ENCODE measurements at places on chromosomes 2 and 18.

GRCh38 chr18:49844903-49845302 lies 31.6 kb upstream of the ACAA2 start:
- H3K36me3 ChIP-seq = no peaks in the 10 kb centered on the region
- no peaks in the 10 kb centered on the region for H3K4me1 ChIP-seq
- no peaks in the 10 kb centered on the region for H3K27me3 ChIP-seq
- no peak for DNase-seq
- H3K27ac ChIP-seq = no peak overlapping the region

GRCh38 chr18:42925036-42925435 lies 190.4 kb downstream of the RIT2 start:
- H3K27me3 ChIP-seq = no peaks in the 10 kb centered on the region
- no peaks in the 10 kb centered on the region for H3K36me3 ChIP-seq
- H3K4me1 ChIP-seq = no peaks in the 10 kb centered on the region
- no peak overlapping the region for H3K27ac ChIP-seq
- no peak for DNase-seq

DNA sequence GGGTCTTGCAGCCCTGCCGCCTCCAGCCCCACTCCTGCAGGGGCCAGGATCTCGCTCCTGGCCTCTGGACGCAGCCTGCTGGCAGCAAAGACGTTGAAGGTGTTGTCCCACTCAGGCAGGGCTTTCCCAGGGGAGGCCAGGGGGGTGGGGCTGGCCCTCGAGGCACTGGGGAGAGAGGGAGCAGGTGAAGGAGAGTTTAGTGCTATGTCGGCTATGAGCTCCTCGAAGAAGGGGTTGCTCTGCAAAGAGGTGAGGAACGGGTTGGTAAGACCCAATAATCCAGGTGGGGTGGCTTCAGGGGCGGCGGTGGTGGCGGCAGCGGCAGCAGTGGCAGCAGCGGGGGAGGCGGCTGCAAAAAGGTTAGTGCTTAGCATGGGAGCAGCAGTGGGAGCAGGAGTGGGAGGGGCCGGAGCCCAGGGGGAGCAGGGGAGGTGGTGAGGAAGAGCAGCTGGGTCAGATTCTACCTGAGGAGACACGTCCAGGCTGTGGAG lies 9.7 kb upstream of the SFXN5 start:
- no peak overlapping the region for H3K4me3 ChIP-seq
- peaks cover 39% of the 10 kb centered on the region for H3K36me3 ChIP-seq
- peaks cover 3% of the 10 kb centered on the region for H3K4me1 ChIP-seq

- peaks cover 18% of the 10 kb centered on the region for H3K36me3 ChIP-seq
- H3K27me3 ChIP-seq = no peaks in the 10 kb centered on the region
- no peak overlapping the region for H3K27ac ChIP-seq
- no peak for DNase-seq
Measured at GRCh38 chr2:85011747-85012146, 40.8 kb downstream of the KCMF1 start.

DNA sequence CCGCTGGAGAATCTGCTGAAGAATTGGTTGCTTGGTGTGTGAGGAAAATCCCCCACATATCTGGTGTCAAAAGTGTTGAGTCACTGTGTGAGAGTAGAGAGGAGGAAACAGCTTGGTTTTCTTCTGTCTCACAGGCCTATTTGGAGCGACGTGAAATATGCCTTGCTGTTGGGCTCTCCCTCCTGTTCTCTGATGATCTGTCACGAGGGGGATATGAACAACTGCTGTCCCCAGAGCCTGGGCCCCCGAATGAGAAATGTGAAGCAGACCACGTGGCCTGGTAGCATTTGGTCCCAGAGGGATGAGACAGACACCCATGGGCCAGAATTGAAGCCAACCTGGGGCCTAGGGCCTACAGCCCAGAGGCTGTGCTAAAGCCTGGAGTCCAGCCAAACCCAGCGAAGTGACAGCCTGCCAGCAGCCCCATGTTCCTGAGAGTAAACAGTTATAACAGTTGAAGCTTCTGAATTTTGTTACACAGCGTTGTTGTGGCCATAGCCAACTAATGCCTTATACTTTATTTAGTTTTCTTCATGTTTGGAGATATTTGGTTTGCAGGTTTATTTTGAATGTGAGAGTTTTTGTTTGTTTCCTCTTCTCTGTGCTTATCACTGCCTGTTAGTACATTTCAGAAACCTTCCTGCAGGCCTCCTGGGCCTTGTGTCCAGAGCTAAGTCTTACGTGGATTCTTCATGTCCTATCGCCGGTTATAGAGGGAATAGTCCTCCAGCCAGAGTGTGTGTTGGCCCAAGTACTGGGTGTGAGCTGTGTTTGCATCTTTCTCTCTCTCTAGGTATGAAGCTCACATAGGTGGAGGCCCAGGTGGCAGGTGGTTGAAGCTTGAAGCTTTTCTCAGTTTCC lies 18.7 kb upstream of the COLEC12 start:
- DNase-seq = no peak
- no peak overlapping the region for H3K4me3 ChIP-seq
- no peaks in the 10 kb centered on the region for H3K27me3 ChIP-seq
- no peaks in the 10 kb centered on the region for H3K4me1 ChIP-seq
- no peaks in the 10 kb centered on the region for H3K36me3 ChIP-seq
- no peak overlapping the region for H3K27ac ChIP-seq

DNA sequence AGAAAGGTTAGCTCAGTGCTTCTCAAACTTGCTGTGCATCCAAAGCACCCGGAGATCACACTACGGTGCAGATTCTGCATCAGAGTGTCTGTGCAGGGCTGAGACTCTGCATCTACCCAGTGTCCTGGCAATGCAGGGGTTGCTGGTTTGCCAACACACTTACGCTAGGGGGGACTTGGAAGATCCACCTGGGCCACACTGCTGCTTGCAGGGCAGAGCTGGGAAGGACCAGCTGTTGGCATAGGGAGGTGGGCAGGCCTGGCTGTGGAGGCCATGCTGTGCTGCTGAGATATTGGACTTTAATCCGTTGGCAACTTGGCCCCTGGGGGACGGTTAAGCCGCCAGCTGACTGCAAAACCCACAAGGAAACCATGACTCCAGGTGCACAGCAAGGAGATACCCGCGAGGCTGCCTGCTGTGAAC lies 397.6 kb upstream of the HS6ST1 start:
- H3K27me3 ChIP-seq = no peaks in the 10 kb centered on the region
- no peaks in the 10 kb centered on the region for H3K4me1 ChIP-seq
- no peaks in the 10 kb centered on the region for H3K36me3 ChIP-seq
- H3K4me3 ChIP-seq = no peak overlapping the region

DNA sequence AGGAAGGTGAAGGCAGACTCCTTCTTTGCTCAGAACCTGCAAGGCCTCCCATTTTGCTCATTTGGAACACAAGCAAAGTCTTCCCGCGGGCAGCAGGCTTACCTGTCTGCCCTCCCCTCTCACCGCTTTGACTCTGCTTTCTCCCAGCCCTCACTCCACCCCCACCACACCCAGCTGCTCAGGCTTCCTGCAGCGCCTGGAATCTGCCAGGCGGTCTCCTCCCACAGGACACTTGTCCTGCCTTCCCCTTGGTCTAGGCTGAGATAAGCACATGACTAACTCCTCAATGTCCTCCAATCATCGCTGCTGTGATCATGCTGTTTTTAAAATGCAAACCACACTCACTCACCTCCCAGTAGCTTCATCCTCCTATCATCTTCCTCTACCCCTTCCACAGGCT lies 430.0 kb downstream of the ZNF516 start:
- H3K27ac ChIP-seq = no peak overlapping the region
- H3K4me1 ChIP-seq = no peaks in the 10 kb centered on the region
- no peak for DNase-seq
- no peaks in the 10 kb centered on the region for H3K36me3 ChIP-seq
- no peak overlapping the region for H3K4me3 ChIP-seq
- no peaks in the 10 kb centered on the region for H3K27me3 ChIP-seq

- DNase-seq = no peak
- H3K4me3 ChIP-seq = no peak overlapping the region
- no peaks in the 10 kb centered on the region for H3K36me3 ChIP-seq
- H3K27ac ChIP-seq = no peak overlapping the region
- H3K27me3 ChIP-seq = no peaks in the 10 kb centered on the region
Measured at GRCh38 chr2:41621563-41621962, 426.3 kb upstream of the PKDCC start.

DNA sequence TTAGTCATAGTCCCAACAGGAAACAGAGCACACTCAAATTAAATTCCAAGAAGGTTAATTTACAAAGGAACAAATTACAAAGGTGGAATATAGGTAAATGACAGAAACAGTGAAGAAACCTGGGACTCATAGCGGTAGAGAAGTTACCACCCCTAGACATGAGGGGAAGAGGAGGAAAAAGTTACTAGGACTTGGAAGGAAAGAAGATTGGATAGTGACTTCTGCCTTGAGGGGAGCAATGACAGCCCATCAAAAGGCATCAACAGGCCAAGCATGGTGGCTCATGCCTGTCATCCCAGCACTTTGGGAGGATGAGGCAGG lies 2.4 kb upstream of the PDE11A start:
- no peaks in the 10 kb centered on the region for H3K4me1 ChIP-seq
- peaks cover 8% of the 10 kb centered on the region for H3K27me3 ChIP-seq
- no peak for DNase-seq
- no peak overlapping the region for H3K4me3 ChIP-seq

DNA sequence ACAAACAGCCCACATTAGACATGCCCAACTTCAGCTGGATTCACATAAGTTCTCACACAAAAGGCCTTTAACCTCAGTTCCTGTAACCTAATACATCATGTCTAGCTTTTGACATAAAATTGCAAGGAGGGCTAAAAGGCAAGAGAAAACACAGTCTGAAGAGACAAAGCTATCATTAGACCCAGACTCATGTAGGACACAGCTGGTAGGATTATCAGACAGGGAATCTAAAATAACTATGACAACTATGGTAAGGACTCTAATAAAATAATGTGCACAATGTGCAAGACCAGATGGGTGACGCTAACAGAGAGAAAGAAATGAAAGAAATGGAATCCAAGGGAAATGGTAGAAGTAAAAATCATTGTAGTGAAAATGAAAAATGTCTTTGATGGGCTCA lies 643.2 kb upstream of the RAB6C start:
- no peaks in the 10 kb centered on the region for H3K4me1 ChIP-seq
- H3K36me3 ChIP-seq = no peaks in the 10 kb centered on the region
- H3K4me3 ChIP-seq = no peak overlapping the region
- H3K27ac ChIP-seq = no peak overlapping the region

DNA sequence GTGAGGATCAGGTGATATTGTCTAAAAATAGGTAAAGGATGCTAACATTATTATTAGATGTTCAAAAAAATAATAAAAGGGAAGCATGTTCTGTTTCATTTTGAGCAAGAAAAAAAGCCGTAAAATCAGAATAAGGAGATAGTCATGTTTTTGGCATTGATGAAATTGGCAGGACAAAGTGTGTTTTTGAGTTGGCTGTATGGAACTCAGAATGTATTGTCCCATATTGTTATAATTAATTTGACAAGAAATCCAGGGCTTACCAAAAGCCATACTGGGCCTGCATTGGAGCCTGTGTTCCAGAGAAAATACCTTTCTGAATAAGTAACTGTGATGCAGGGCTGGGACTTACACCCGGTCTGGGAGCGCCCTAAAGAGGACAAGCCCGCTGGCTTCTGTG lies 232.0 kb downstream of the AGAP1 start:
- H3K27ac ChIP-seq = peak overlapping the region; percentile 80
- no peak for DNase-seq
- H3K4me1 ChIP-seq = peaks cover 53% of the 10 kb centered on the region
- no peaks in the 10 kb centered on the region for H3K36me3 ChIP-seq
- no peak overlapping the region for H3K4me3 ChIP-seq
- H3K27me3 ChIP-seq = no peaks in the 10 kb centered on the region

- no peak overlapping the region for H3K4me3 ChIP-seq
- H3K36me3 ChIP-seq = peaks cover 11% of the 10 kb centered on the region
- no peaks in the 10 kb centered on the region for H3K27me3 ChIP-seq
- no peak for DNase-seq
- no peak overlapping the region for H3K27ac ChIP-seq
Measured at GRCh38 chr2:187354661-187355060, 93.4 kb downstream of the CALCRL start.

DNA sequence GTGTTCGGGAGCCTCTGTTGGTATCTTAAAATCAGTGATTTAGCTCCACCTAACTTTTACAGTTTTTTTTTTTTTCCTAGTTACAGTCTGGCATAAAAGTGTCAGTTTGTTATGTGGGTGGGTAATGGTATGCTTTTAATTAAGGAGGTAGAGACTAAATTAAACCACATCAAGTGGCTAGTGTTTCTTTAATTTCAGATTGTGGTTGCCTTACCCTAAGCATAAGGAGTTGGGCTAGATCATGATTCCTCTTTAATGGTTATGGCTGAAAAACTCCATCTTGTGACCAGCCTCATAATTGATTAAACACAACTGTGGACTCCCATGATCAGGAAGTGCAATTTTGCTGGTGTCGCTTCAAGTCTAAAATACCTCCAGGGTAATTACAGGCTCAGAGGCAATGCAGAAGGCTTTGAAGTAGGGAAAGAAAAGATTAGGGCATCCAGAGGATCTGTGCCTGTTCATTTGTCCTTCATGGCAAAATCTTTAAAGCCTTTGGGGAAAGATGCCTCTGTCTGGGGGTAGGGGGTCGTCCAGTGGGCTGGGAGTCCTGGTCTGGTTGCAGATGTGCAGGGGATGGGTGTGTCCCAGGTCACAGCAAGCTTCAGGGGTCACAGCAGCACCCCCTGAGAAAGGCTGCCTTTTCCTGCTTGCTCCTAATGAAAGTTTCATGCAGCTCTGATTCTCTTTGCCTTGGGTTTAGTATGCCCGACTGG lies 579.2 kb downstream of the BCL11A start:
- H3K36me3 ChIP-seq = no peaks in the 10 kb centered on the region
- no peak for DNase-seq
- no peak overlapping the region for H3K4me3 ChIP-seq
- no peak overlapping the region for H3K27ac ChIP-seq

GRCh38 chr2:122417114-122417513 lies 661.7 kb downstream of the TSN start:
- no peaks in the 10 kb centered on the region for H3K27me3 ChIP-seq
- H3K27ac ChIP-seq = no peak overlapping the region
- no peaks in the 10 kb centered on the region for H3K36me3 ChIP-seq
- H3K4me3 ChIP-seq = no peak overlapping the region
- DNase-seq = no peak

DNA sequence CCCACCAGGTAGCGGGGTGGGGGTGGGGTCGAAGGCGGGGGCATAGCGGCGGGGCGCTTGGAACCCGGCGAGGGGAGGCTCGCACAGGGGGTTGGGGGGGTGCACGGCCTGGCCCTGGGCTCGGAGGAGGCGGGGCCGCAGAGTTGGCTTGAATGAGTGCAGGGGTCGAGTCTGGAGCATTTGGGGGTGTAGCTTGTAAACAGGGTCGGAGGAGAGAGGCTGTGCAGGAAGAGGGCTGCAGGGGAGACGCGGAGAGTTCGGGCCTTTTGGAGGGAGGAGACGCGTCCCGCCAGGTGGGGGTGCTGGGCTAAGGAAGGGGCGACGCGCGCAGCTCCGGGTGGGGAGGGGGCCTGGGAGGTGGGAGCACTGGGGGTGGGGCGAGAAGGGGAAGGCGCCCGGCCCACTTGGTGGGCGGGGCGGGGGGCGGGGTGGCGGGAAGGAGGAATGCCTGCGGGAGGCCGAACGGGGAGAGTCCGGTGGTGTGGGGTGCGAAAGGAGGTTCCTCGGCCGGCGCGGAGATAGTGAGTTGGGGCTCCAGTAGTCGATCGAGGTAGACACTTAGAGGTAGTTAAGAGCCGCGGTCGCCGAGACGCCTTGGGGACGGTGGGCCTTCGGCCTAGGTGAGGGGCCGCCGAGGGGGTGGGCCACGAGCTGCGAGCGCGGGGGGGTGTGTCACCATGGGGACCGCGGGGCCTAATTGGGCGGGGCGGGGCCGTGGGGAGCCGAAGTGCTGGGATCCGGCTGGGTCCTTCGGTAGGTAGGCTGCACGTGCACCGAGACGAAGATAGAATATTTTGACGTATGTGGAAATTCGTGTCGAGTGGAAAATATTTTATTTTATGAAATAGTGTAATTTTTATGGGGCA lies 774 bp downstream of the MSH6 start:
- peak overlapping the region; percentile 92 for H3K4me3 ChIP-seq
- no peaks in the 10 kb centered on the region for H3K36me3 ChIP-seq
- peak; percentile 41 for DNase-seq
- peak overlapping the region; percentile 98 for H3K27ac ChIP-seq
- H3K4me1 ChIP-seq = peaks cover 40% of the 10 kb centered on the region
